ENCODE measurements at places on chromosomes 13 and 19. TPM values are rescaled to one million over a fixed set of nuclear protein-coding genes. Genes with fewer than 3 reads are reported as not detected.

Gene BST2
- 11.8 TPM for total RNA-seq

Gene ZNF112
- total RNA-seq: 4.3 TPM

Gene SLC25A42
- 2.6 TPM for total RNA-seq

DNA sequence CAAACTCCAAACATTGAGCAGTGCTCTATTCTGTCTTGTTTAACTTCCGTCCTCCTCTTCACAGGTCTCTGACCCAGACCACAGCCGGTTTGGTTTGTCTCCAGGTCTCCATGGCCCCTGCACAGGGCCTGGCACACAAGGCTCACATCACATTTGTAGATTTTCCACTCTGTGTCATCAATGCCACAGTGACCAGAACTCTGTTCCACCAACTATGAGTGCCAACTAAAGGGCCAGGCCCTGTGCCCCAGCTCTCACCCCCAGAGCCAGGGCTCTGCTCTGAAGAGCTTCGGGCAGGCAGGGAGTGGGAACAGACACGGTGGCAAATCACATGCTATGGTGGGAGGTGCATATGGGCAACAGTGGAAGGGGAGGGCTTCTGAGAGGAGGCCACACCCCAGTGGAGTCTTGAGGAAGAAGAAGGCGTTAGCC lies 16.0 kb downstream of the SMG9 start:
- no peak for DNase-seq

DNA sequence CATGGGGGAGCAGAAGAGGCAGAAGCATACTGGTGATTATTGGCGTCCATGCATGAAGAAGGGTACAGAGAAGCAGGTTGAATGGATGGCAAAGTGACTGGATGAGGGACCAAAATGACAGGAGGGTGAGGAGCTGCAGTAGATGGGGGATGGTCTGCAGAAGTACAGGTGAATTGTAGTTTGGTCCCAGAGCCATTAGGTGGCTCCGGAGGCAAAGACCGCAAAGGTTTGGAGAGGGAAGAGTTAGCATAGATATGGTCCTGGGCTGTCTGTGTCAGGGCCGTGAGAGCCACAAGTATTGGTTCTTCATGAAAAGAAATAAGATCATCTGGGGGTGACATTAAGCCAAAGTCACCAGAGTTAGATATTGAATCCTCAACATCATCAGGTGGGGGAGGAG lies 59.0 kb upstream of the ZNF726 start:
- DNase-seq: no peak

DNA sequence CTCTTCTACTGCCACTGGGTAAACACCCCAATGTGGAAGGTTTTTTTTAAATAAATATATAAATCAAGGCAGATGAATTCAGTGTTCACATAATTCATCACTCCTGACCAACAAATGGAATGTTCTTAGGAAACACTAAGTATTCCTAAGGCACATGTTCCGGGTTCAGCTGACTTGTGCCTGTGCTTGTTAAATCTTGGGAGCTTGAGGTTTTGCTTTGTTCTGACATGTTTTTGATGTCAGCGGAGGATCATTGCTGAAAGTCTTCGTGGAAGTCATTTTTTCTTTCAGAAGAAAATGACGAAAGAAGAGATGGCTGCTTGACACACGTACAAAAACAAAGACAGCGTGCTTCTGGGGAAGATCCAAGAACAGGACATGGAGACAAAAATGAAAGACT lies 185.8 kb downstream of the MZT1 start:
- no peak for DNase-seq
